ENCODE measurements at places on chromosomes 7 and 10.
A peak's percentile ranks its signal among the peaks of the same experiment; 100 is the strongest.

DNA sequence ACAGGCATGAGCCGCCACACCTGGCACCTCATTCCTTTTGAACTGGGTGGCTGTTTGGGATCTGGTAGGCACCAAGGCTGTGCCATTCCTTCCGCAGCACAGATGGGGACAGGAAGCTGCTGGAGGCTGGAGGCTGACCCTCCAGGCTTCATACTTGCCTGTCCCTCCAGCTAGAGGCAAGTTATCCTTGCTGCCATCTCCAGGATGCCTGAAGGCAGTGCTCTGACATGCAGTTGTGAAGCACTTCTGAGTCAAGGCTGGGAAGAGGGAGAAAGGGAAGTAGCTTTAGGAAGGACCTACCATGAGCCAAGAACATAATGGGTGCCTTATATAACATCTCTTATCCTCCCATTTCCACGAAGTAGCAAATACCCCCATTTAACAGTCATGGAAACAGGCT is 9.5 kb downstream of the MARVELD1 start:
- no peak for DNase-seq

DNA sequence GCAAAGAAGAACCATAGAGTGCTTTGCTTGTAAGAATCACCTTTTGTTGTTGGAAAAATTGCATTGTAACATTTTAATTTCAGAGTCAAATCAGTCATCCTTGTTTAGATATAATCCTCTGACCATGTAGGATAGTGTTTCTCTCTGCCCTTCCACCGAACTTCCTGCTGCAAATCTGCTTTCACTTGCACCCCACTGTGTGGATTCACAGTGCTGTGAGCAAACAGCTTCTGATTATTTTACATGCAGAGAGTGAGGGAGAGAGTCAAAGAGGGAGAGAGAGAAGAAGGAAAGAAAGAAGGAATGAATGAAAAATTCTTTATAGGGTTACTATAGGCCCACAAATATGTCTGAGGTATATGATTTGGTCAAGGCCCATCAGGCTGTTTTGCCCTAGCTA is 30.0 kb upstream of the SEM1 start:
- DNase-seq = no peak

- DNase-seq = no peak
These were observed 1.3 kb downstream of the ABCB1 start for GRCh38 chr7:87599336-87599735.

DNA sequence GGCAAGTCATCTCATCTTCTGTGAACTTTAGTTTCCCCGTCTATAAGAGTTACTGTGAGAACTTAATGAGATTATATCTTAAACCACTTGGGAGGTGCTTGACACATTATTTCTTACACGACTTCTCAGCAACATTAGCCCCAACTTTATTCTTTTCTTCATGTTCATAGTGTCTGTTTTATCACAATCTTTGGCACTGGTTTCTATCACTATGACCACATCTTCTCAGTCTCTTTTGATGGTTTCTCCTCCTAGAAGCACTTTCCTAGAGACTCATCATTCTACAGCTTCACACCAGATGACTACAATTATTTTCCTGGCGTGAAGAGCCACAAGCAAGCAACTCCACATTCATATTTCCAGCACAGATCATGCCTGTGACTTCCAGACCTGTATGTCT is 26.5 kb upstream of the BET1 start:
- DNase-seq = no peak

DNA sequence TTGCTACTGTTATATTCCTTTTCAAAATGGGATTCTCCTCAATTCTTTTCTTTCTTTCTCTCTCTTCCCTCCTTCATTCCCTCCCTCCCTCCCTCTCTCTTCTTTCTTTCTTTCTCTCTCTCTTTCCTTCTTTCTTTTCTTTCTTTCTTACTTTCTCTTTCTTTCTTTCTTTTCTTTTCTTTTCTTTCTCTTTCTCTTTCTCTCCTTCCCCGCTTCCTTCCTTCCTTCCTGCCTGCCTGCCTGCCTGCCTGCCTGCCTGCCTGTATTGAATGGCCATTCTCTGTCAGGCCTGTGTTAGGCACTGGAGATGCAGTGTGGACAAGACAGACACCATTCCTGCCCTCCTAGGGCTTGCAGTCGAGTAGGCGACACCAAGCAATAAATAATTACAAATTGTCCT is 11.5 kb downstream of the CNNM1 start:
- DNase-seq = no peak

DNA sequence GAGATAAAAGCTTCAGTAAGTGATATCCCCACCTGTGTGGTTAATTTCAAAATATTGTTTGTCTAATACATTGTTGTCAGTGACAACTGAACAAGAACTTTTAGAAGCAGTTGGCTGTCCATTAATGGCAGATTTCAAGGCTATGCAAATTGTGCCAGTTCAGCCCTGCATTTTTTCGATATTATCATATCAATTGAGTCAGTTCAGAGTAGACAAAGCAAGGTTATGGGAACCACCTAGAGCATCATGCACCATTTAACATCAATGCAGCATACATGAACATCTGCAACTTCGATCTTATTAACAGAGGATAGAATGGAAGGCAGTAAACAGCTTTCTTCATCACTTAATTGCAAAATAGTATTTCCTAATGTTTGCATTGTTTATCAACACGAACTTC is 180.7 kb upstream of the KAT6B start:
- no peak for DNase-seq

DNA sequence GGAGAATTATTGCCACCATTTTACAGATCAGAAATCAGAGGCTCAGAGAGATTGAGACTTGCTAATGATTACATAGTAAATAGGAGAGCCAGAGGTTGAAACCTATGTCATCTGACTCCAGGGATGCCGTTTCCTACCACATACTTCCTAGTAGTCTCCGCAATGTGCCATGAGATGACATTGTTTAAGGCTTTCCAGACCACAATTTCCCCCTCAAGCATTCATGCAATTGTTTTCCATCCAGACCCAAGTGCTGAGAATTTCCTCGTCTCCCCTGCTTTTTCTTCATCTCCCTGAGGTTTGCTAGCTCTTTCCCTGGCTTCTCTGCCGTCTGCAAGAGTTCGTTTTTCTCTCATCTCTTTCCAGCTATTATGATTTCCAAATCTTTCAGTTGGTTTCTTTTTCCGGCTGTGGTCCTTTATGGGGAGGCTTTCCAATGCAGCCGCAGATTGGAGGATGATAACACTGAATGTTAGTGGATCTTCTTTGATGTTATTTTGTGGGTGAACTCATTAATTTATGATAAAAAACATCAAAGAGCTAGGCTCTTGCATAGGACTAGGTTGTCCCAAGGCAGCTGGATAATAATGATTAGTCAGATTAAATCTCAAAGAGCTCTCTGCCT is 6.9 kb upstream of the GOLGA7B start:
- no peak for DNase-seq

DNA sequence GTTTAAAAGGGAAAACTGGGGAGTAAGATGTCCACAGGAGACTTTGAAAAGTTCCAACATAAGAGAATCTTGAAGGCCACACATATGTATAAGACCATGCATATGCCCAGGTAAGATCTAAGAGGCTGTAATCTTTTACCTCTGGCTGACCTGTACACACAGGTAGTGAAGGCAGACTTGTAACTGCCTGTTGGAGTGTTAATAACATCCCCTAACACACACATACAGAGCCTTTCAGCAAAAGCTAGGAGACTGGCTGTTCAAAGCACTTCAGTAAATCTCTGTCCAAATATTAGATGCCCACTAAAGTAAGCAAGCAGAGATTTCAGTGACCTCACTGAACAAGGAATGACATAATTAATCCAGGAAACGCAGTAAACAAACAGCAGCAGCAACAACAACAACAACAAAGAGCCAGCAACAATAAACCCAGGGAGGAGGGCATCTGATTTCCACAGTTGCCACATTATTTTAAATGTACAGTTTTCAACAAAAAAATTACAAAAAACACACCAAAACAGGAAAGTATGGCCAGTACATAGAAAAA is 15.0 kb downstream of the CYP51A1 start:
- DNase-seq = no peak

- no peak for DNase-seq
These were observed 107.9 kb downstream of the PDGFA start for GRCh38 chr7:411677-412312.

DNA sequence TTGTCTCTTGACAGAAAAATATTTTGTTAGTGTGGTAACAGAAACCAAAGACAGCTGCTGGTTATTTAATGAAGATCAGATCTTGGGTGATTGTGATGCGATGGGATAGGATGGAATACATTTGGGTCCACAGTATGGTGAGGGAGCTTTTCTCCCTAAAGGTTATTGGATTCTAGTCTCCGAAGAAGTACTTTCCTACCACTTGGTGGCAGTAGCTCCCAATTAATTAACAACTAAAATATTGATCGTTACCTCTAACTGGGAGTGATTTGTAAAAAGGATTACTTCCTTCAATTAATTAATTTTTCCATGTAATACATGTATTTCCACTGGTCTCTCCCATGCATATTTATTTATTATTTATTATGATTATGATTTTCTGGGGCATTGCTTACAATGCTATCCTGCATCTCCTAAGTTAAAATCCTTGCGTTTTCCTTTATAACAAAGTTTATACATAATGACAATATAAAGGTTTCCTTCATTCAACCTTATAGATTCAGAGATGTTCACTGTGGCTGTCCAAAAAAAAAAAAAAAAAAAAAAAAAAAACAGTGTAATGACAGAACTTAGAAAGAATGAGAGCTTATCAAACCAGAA is 25.6 kb downstream of the TMEM196 start:
- no peak for DNase-seq

- no peak for DNase-seq
These were observed 69.0 kb downstream of the DKK1 start for GRCh38 chr10:52383088-52383487.

- DNase-seq = no peak
These were observed 1019.7 kb upstream of the LRRN3 start for GRCh38 chr7:110071192-110071591.

GRCh38 chr10:18306031-18306430 is 165.8 kb downstream of the CACNB2 start:
- no peak for DNase-seq

DNA sequence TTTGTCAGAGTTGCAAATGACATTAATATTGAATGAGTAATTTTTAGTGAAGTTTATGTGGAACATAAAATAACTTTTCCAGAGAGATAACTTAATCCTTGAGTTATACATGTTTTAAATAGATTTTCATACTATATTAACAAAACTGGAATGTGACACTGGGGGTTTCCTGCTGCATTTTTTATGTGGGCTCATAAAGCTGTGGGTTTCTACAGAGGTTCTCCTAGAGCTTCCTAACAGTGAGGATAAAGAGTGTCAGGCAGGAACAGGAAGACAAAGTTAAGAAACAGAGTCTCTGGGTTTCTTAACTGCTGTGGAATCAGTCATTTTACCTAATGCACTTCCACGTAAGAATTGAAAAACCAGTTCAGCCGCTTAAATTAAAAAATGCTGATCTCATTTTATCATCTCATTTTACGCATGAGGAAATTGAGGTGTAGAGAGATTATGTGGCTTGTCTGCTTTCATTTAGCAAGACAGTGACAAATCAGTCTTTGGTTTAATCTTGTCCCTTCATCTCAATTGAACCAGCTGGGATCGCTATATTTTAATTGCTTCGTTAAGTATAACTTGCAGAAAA is 5.0 kb downstream of the CD36 start:
- peak; percentile 43 for DNase-seq

GRCh38 chr7:137890449-137890921 is 43.7 kb upstream of the DGKI start:
- DNase-seq = no peak

GRCh38 chr10:45581216-45581549 is 91.4 kb downstream of the ZFAND4 start:
- DNase-seq = no peak

GRCh38 chr10:8577686-8578085 is 523.2 kb downstream of the GATA3 start:
- DNase-seq = no peak

DNA sequence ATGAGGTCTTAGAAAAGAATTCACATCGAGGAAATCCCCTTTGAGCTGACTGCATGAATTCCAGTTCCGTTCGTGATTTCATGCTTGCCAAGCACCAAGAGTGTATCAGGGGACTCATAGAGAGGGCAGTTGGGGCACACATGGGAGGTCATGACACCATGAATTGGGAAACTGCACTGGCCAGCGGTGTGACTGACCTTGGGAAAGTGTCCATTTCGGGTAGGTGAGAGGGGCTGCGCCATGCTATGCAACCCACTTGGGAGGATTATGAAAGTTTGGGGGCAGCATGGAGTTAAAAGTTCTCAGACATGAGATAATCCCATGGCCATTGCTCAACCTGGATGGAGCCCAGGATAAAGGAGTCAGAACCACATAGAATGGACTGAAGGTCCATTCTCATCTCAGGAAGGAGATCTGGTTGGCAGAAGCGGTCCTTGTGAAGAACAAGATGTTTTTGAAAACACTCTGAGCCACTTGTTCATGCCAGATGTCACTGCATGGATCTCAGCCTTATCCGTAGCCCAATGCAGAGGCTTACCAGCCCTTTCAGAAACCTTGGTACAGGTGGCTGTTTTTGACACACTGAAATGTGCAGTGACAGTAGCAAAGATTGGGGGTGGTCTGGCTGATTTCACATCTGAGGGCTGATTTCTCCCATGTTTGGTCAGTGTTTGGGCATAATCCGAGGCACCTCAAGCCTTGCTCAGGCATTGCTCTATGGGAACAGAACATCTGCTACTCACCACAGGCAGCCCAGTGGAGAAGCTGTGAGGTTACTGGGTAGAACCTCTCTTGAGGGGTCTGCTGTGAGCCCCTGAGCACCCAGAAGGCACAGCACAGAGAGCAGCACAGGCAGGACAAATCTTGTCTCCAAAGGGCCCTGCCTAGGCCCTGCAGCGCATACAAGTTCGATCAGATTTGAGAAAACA is 252.3 kb downstream of the CXCL12 start:
- no peak for DNase-seq

DNA sequence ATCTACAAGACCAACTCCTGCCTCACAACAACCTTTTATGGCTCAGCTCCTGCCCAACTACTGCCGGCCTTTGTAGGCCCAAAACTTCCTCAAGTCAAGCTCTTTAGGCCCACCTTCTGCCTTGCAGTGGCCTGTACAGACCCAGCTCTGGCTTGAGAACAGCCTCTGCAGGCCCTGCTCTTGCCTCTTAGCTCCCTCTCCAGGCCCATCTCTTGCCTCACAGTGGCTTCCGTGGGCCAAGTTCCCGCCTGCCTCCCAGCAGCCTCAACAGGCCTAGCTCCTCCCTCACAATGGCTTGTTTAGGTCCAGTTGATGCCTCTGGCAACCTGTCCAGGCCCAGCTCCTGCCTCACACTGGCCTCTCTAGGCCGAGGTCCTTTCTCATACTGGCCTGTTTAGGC is 32.4 kb upstream of the VKORC1L1 start:
- DNase-seq = no peak

All from epithelial cell of prostate (primary cell).